Activated T-cell treated with anti-CD3 and anti-CD28 coated beads for 1 hour (primary cell): ENCODE measurements at places on chromosomes 7 and 10.

DNA sequence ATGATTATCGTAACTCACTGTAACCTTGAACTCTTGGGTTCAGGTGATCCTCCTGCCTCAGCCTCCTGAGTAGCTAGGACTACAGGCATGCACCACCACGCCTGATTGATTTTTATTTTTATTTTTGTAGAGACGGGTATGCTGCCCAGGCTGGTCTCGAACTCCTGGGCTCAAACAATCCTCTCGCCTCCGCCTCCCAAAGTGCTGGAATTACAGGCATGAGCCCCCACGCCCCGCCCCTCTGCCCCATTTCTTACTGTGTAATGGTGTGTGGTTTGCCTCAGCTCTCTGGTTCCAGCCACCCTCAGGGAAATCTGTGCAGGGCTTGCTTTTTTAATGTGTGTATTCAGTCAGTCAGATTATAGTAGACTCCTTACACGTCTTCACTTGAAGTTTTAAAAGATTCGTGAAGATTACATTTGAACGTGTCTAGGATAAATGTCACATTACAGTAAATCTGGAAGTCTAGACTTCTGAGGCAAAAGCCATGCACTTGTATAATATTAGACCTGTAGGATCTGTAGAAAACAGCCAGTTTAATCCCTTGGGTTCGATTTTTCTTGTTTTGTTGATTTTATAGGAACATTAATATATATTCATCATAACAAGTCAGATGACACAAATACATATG, 276.2 kb downstream of the CAMK1D start:
- DNase-seq, result no peak

DNA sequence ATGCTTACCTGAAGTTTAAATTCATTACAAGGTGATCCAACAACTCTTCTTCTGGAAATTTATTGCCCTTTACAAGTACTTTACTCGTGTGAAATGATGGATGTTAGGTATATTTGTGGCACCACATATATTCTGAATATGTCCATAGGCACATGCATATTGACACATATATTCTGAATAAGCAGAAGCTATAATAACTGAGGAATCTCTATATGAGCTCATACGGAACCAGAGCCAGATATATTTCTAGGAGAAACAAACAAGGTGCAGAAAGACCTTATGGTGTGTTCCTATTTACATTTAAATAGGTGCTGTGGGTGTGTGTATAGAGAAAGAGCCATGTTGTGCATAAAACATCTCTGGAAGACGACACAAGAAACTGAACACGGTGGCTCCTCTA, 456.1 kb upstream of the NPVF start:
- no peak for DNase-seq

DNA sequence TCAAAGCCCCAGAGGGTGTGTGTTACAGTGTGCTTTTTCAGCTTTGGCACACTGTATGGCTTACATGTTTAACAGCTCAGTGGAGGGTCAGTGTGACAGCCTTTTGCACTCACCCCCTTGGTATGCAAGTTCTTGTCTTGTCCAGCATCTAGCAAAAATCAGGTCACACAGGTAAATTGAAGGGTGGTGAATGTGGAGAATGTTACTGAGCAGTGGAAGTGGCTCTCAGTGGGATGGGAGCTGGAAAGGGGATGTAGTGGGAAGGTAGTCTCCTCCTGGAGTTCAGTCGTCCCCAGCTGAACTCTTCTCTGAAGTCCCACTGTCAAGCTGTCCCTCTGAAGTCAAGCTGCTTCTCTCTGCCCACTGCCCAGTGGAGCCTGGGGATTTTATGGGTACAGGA, 21.0 kb upstream of the C10orf90 start:
- DNase-seq, result no peak

DNA sequence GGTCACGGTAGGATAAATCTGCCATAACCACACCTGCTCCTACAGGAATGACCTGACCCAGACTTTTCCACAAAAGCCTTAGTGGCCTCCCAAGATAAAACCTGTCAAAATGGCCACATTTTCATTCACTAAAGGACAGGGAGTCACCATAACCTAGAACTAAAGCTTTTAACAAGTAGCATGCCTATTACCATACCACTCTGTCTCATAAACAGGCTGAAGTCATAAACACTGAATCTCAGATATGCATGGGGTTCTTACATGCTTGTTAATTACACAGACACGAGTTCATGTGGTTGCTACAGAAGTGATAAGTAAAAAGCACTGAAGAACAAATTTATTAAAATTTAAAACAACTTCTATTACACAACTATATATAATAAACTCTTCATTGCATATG, 56.0 kb downstream of the HIPK2 start:
- no peak for DNase-seq

DNA sequence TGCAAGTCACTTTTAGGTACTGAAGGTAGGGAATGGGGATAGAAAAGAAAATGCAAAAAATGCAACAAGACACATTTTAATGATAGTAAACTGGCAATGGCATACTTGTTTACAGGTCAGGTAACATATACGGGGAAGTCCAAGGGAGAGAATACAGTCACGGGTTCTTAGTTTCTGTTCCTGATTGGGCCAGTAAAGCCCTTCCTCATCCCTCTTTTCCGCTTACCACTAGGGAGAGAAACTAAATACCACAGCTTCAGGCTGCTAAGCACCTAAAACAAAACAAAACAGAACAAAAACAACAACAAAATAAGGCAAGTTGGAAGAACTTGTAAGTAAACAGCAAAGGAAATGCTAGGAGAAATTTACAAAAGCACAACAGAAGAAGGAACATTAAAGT, 65.2 kb upstream of the OGDHL start:
- DNase-seq, result no peak

DNA sequence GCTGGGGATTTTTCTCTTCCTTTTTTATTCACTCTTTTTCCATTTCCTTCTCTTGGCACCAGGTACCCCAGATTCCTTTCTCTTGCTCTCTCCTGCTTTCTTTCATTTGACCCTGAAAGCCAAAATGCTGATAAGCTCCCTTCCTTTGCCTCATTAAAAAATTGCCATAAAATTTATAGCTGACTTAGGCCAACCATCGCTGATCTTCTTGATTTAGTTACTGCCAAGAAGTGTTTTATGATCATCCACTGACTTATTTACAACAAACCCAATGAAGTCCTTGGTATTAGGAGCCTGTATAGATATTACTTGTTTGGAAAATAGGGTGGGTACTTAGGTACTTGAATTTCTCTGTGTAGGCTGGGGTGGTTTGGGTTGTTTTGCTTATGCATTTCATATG, 173.2 kb upstream of the PHYHIPL start:
- no peak for DNase-seq

DNA sequence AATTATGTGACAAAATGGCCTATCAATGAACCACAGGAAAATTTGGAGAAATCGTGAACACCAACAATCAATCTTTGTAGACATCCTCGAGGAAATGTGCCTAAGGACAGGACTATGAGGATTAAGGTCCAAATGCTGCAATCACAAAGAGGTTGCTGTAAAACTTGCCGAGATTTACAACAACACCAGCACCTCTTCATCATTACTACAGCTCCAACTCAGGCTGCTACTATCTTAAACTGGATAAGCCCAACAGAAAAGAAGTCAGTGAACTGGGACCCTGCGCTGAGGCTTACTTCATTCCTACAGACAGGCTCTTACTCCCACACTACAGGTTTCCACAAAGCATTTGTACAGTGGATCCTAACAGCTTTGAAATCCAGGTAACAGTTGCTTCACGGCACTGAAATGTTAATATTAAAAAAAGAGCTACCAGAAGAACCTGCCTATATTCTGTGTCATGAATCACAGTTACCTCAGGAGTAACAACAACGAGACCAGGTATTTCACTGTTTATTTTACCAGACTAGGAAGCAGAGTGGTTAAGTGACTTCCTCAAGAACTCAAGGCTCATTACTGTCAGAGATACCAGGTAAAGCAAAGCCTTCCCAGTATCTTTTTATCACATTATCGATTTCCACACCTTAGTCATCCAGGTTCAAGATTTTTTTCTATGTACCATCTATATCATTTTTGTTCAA, 23.9 kb downstream of the CACUL1 start:
- DNase-seq, result no peak

GRCh38 chr7:64959072-64959747, 31.6 kb downstream of the ZNF117 start:
- DNase-seq, result no peak

GRCh38 chr10:132593389-132593788, 55.8 kb downstream of the INPP5A start:
- DNase-seq, result no peak

DNA sequence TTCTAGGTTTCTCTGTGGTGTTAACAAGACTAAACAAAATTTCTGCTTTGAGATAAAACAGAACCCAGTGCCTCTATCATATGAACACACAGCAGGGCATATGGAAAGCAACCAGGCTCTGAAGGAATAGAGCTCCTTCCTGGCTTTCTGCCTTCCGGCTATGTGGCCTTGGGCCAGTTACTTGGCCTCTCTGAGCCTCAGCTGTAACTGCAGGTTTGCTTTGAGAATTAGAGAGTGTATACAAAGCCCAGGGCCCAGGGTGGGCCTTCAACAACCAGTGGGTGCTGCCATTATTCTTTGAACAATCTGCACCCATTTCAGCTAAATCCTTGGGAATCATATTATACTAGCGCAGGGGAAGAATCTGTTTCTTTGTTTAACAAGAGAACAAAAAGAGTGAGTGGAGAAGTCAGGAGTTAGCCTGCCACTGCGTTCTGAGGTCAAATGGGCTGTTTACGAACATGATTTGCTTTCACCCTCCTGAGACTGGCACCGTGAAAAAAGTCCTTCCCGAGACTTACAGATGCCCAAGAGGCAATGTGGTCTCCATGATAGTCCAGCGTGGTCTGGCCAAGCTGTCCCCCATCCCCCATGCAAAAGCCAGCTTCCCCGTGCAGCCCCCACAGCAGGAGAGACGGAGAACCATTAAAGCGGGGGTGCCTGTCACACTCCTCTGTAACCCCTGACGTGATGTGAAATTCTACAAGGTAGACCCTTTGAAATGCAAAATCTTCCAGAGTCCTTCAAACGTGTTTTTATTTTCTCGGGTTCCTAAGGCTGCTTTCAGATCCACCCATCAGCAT, 4.9 kb downstream of the FAM53B start:
- DNase-seq, result no peak

GRCh38 chr7:157003445-157003755, 7.1 kb downstream of the MNX1 start:
- DNase-seq, result no peak

DNA sequence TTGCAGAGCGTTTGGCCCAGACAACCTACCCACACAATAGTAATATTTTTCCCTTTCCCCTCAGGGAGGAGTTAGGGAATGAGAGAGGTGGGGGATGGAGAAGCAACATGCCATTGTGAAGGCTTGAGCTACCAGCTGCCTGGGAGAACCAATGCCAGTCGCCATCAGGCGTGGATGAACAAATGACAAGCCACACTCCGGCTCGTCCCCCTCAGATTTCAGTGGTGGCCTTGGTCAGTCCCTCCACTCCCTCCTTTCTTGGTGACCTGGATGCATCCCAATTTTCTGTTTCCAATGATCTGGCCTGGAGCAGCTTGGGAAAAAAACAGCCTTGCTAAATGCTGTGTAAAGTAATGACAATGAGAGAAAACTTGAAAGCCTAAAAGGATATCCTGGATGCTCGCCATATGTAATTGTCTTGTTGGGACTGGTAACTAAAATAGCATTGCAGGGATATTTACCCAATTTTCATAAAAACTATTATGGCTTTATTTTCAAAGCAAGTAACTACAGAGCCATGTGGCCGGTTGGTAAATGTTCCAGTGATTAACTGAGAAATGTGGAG, 110.7 kb downstream of the ICA1 start:
- no peak for DNase-seq

- no peak for DNase-seq
Measured at GRCh38 chr7:136016649-136017395, 39.7 kb upstream of the MTPN start.

DNA sequence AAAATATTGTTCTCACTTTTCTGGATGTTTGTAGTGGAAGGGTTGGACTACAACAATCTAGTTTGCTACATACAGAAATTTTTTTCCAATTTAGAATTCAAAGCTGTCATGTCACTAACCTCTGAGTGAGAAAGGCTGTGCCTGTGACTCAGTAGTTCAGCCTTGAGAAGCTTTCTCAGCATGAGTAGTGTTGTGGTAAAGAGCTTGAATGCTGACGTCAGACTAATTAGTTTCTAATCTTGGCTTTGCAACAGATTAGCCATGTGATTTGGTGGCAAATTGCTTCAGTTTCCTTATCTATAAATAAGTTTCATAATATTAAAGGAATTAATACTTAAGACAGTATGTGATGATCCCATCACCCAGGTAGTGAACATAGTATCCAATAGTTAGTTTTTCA, 83.8 kb downstream of the ABCA13 start:
- DNase-seq, result no peak

DNA sequence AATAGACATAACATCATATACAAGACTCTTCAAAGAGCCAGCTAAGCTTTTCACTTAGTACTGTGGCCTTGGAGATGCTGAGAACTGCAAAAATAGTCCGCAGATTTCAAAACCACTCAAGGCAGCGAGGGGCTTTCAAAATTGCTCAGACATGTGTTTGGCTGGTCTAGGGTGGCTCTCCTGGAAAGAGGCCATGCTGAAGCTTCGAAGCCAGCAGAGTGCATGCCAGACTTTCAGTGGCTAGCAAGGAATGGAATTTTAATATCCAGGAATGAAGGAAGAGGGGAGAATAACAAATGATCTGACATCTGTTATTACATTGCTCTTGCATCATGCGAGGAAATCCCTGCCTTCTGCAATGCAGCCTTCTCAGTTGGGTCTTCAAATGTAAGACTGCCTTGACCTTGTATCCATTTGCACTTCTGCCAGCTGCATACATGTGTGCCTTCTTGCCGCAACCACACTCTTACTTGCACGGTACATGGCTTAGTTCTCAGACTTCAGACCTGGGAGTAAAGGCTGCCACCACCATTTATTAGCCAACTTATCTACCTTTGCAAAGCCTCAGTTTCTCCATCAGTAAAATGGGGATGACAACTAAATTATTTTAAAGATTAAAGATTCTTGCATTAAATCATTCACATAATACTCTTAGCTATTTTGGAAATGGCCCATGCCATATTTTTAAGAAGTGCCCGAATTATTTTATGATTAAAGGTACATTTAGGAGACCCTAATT, 55.9 kb downstream of the ITIH5 start:
- DNase-seq, result no peak

- DNase-seq, result no peak
Measured at GRCh38 chr7:75647709-75648438, 90.9 kb downstream of the HIP1 start.

- DNase-seq, result no peak
Measured at GRCh38 chr10:120600871-120601649, 144.0 kb downstream of the PLPP4 start.

DNA sequence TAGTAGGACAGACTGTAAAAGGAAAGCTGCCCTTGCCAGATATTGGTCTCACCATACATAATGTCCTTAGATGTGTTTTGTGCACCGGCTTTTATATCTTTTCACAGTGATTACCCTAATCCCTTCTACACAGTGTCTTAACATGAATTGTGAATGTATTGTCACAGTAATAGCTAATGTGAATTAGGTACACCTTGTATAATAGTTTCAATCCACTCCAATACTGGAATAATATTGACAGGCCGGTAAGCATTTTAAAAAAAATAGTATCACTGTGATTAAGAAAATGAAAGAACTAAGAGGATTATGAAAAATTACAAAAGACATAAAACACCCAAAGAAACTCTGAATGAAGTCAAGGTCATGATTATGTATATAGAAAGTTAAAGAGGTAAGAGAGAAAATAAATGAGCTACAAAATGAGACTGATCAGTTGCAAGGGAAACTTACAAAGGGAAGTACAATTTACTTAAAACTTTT, 420.9 kb downstream of the PLXDC2 start:
- no peak for DNase-seq

GRCh38 chr7:22700559-22701002, 26.4 kb upstream of the IL6 start:
- no peak for DNase-seq
